Urinary bladder (tissue), 4 donors: ENCODE measurements at places on chromosomes 1 and 21. TPM values are rescaled to one million over a fixed set of nuclear protein-coding genes. Genes with fewer than 3 reads are reported as not detected.

LAD1 gene
- 12.6 TPM for total RNA-seq

SPRR1B gene
- total RNA-seq, result not detected

NECTIN4 gene
- total RNA-seq, result 12.2 TPM

C1QA gene
- 41.5 TPM for total RNA-seq

CAMK1G gene
- total RNA-seq, result 0.95 TPM

GOLT1A gene
- 2.1 TPM for total RNA-seq

LCE1C gene
- not detected for total RNA-seq

FAM163A gene
- 0.53 TPM for total RNA-seq

TMEM269 gene
- total RNA-seq, result not detected

APOBEC4 gene
- not detected for total RNA-seq

CELF3 gene
- total RNA-seq, result 0.37 TPM

F13B gene
- not detected for total RNA-seq

ZNF683 gene
- not detected for total RNA-seq

FCRLB gene
- total RNA-seq, result 3.6 TPM

NUDT4B gene
- total RNA-seq, result 3.7 TPM

HSD3B2 gene
- total RNA-seq, result not detected

PDE9A gene
- 13.5 TPM for total RNA-seq

FCRL6 gene
- not detected for total RNA-seq

CA6 gene
- total RNA-seq, result not detected

ORC1 gene
- 2.7 TPM for total RNA-seq

C1orf167 gene
- 0.42 TPM for total RNA-seq

OPTC gene
- not detected for total RNA-seq

AMY1C gene
- total RNA-seq, result not detected

KLHL12 gene
- total RNA-seq, result 25.1 TPM

PTPRF gene
- 48.7 TPM for total RNA-seq

ASTN1 gene
- 6.3 TPM for total RNA-seq

TAL1 gene
- 4.2 TPM for total RNA-seq

PTPRC gene
- 34.4 TPM for total RNA-seq

SMG5 gene
- total RNA-seq, result 33.3 TPM

CADM3 gene
- total RNA-seq, result 8.7 TPM

CRYAA gene
- total RNA-seq, result not detected

ZMPSTE24 gene
- total RNA-seq, result 67.8 TPM

AMPD1 gene
- total RNA-seq, result 1.9 TPM

NOL9 gene
- total RNA-seq, result 28.6 TPM

DCST2 gene
- total RNA-seq, result 0.53 TPM

XCL1 gene
- not detected for total RNA-seq

DSCAM gene
- 0.21 TPM for total RNA-seq

MYOC gene
- total RNA-seq, result 1.4 TPM

RIMKLA gene
- total RNA-seq, result 0.69 TPM

FYB2 gene
- 0.90 TPM for total RNA-seq

TRAF3IP3 gene
- total RNA-seq, result 1.4 TPM

LIN28A gene
- not detected for total RNA-seq

STXBP3 gene
- total RNA-seq, result 118 TPM

SAMD11 gene
- total RNA-seq, result 18.1 TPM

PLA2G2F gene
- total RNA-seq, result 1.3 TPM

NGF gene
- total RNA-seq, result 5.8 TPM

MCL1 gene
- 160 TPM for total RNA-seq

PGLYRP3 gene
- not detected for total RNA-seq

HPDL gene
- total RNA-seq, result 0.74 TPM

LHX8 gene
- total RNA-seq, result 1.6 TPM

PGLYRP4 gene
- not detected for total RNA-seq

ALDH4A1 gene
- 11.9 TPM for total RNA-seq

SLC35E2B gene
- total RNA-seq, result 29.9 TPM
